Bone marrow (tissue), 2 donors: ENCODE measurements at places on chromosomes 3 and 15.

DNA sequence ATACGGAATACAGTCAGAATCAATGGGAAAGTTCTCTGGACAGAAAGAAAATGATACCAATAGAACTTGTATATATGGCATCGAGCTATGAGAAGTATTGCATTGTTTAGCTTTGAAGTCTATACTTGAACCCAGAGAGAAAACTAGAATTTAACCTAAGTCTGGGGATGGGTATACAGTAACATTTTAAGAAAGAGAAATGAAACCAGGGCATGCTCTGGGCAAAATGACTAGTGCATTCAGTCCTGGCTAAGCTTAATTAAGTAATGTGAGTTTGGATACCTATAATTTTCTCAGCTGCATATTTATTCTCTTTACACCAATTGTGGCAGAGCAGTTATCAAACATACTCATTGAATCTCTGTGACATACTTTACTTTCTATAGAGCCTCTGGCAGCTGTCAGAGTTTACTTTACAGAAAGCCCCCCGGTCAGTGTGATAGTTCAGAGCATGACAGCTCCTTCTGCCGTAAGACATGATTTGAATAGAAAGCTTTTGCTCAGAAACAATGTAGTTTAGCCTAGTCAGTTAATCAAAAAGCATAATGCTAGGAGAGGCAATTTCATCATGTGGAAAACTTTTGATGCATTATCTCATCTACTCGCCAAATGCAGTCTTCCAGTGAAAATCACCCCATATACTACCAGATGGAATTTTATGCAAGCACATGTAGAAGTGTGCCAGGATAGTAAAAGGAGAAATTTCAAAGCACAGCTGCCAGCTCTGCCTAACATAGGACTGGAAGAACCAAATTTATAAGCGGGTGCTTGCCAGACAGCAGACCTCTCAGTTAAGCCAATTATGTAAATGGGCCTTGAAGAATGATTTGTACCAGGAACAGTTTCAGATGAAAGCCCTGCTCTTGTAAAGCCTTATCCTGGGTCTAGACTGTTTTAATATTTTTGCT lies 40.7 kb downstream of the OXSM start:
- DNase-seq: no peak

DNA sequence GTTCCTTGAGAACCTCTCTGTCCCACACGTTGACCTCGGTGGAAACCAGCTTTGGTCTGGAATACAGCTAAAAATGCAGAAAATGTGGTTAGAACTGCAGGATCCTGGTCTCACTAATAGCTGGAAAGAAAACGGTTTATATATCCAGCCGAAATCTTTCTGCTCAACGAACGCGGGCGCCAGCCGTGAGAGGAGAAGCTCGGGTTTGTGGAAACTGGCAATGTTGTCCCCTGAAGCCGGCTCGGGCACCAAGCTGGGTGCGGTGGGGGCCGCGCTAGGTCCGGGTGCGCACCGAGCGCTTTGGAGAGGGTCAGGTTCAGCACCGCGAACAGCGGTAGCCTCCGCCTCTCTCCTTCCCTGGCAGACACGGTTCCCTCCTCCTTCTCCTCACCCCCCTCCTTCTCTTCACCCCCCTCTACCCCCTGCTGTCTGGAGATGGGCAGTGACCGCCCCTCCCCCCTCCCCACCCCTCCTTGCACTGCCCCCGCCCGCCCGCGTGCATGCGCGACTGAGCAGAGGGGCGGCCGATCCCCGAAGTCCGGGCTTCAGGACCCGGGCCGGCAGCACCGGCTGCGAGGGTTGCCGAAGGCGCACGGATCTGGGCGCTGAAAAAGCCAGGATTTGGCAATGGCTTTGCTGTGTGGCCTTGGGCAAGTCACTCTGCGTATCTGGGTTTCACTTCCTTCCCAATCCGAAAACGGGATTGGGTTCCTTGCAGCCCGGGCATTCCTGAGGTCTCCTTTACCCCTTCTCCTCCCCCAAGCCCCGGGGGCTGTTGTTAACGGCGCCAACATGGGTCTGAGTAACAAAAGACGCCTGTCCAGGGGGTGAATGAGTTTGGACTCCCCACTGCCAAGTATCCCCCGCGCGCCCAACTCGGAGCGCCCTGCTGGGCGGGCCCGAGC lies at the start of gene SKOR1:
TSS of gene SKOR1 (plus strand) at position 534 of the 905 bp plus-strand sequence. CDS start at position 628, 94 bp downstream.
- DNase-seq: no peak

DNA sequence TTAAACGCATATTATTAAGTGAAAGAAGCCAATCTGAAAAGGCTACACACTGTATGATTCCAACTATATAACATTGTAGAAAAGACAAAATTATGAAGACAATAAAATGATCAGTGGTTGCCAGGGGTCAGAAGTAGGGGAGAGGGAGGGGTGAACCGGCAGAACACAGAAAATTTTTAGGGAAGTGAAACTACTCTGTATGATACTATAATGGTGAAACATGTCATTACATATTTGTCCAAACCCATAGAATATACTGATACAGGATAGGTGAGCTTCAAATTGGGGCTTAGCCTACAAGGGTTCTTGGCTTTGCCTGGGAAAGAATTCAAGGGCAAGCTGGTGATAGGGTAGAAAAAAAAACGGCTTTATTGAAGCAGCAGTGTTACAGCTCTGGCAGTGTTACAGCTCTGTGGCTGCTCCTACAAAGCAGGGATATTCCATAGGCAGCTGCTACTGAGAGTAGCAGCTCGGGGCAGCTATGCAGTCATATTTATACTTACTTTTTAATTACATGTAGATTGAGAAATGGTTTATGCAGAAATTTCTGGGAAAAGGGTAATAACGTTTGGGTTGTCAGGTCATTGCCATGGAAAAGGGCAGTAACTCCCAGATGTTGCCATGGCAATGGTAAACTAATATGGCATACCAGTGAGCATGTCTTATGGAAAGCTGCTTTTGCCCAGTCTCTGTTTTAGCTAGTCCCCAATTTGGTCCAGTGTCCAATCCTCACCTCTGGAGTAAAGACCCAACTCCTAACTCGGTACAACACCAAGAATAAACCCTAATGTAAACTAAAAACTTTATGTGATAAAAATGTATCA lies 125.1 kb upstream of the SLC25A36 start:
- DNase-seq: no peak

DNA sequence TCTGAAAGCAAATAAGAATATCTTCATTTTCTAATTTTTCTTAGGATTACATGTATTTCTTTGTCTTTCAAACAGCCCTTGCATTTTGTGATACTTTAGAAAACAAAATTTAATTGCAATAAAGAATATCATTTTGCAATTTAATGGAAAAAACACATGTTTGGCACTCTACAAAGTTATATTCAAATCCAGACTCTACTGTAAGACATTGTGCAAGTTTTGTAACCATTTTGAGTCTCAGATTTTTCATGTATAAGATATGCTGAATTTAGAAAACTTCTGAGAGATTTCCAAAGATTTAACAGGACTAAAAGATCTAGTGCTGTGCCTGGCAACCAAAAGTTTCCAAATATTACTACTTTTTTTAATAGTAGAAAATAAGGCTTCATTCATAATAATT lies 187.1 kb upstream of the AGTR1 start:
- no peak for DNase-seq

GRCh38 chr3:174060431-174060830 lies 662.9 kb downstream of the NLGN1 start:
- no peak for DNase-seq

GRCh38 chr3:195715134-195715533 lies 5.6 kb upstream of the MUC20 start:
- no peak for DNase-seq

- DNase-seq: no peak
Measured at GRCh38 chr3:32197991-32198390, 40.5 kb upstream of the CMTM8 start.

DNA sequence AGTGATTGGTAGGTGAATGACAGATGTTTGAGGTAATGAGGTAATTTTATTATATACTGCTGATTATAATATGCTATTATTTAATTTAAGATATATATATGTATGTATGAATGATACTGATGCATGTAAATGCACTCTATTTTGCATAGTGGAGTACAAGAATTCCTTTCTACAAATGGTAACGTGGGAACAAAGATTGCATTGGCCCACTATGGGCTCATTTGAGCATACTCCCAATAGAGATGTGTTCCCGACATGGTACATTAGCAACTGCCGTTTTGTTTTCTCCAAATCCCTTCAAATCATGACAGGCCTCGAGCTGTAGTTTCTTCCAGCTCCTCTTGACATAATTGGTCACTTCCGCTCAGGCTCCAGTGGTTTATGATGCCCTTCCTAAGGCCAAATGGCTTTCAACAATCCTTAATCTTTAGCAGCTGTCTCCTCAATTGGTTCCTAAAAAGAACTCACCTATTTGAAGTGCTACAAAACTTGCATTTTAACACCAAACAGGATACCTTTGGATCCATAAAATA lies 266.1 kb downstream of the ADAMTSL3 start:
- DNase-seq: no peak

GRCh38 chr3:58679446-58679845 lies 12.9 kb upstream of the FAM3D start:
- DNase-seq: no peak

GRCh38 chr3:110984456-110985250 lies 87.0 kb upstream of the NECTIN3 start:
- no peak for DNase-seq

DNA sequence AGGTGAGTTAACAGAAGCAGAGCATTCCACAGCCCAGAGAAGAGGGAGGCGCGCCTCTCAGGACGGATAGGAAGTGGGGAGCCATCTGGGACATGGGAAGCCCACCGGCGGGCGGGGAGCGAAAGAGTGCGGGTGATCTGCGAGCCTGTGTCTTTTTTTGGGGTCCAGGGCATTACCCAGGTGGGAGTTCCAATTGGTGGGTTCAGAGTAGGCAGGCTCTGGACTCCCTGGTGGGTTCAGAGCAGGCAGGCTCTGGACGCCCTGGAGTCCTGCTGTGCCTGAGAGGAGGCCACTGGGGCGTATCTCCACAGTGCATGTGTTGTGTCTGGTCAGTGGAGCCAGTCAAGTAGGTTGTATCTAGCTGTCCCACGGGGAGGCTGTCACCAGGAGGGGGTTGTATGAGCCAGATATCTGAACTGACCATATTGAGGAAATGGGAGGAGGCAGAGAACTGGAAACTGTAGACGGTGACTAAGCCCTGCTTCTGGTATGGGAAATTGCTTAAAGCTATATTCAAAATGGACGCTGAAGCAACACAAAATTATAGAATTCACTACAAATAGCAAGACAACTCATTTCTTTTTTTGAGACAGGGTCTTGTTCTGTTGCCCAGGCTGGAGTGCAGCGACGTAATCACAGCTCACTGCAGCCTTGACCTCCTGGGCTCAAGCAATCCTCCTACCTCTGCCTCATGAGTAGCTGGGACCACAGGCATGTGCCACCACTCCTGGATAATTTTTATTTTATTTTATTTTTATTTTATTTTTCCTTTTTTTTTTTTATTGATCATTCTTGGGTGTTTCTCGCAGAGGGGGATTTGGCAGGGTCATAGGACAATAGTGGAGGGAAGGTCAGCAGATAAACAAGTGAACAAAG lies 34.5 kb upstream of the CHST2 start:
- DNase-seq: peak; percentile 50

DNA sequence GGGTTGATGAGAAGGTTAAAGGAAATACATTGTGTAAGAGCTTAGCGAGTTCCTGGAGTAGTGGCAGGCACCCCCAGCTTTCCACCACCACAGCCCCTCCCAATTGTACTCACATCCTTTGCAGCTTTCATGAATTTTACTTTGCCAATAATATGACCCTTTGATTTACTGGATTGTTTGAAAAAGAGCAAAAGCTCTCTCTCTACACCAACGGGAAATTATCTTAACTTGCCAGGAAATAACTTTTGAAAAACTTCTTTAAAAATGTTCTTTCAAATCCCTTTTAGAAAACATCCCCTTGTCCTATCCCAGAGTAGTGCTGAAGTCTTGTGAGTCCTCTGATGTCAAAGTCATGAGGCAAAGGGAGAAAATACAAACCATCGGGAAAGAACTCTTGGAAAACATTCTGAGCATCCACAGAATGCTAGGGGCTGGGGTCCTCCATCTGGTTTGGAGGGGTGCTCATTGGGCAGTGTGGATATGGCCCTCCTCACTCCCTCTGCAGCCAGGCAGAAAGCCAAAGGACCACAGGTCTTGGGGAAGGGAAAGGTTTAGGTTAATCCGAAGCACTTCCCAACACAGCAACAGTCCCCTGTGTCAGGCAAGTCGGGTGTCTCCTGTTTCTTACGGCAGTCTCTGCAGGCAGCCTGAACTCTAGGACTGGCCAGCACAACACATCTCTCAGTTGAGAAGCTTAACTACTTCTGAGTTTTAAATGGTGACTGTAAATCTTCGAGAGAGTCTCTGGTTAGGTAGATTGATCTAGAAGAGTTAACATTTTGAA lies 36.5 kb downstream of the BOC start:
- DNase-seq: no peak

GRCh38 chr3:127732879-127733350 lies 60.2 kb downstream of the ABTB1 start:
- DNase-seq: no peak

DNA sequence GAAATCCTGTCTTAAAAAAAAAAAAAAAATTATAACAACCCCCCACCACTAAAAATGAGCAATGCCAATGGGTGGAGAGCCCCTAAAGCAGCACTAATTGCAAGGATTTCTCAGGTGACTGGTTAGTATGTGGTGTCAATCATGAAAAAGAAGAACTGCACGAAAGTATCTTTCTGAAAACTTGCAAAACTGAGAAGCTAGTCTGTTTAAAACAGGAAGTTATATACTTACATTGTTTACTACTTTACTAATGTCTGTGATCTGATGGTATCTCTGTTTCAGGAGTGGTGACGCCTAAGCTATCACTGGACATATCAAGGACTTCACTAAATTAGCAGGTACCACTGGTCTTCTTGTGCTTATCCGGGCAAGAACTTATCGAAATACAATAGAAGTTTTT lies at the start of gene CCR3:
TSS of gene CCR3 (plus strand) at position 341 of the 400 bp plus-strand sequence. CDS start 22,699 bp downstream, outside the sequence.
- peak; percentile 66 for DNase-seq

DNA sequence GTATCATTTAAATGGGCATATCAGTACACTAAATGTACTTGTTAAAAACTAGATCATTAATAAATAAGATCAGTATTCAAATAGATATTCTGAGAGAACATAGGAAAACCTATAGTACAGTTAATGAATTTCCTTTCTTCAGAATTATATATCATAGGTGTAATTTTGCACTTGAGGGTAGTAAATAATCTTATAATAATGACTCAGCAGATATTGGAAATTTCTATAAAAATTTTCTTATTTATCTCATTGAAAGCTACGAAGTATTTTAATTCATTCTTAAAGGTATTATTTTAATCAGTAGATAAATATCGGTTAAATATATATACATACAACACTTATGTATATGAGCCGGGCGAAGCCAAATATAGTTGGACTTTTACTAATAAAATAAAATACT lies 300.9 kb upstream of the SOX2 start:
- no peak for DNase-seq
